ENCODE measurements at places on chromosomes 1 and 21.

GRCh38 chr1:151581451-151581850 is 30.4 kb upstream of the SNX27 start:
- no peak for DNase-seq

GRCh38 chr1:91700332-91700731 is 185.6 kb downstream of the TGFBR3 start:
- no peak for DNase-seq

DNA sequence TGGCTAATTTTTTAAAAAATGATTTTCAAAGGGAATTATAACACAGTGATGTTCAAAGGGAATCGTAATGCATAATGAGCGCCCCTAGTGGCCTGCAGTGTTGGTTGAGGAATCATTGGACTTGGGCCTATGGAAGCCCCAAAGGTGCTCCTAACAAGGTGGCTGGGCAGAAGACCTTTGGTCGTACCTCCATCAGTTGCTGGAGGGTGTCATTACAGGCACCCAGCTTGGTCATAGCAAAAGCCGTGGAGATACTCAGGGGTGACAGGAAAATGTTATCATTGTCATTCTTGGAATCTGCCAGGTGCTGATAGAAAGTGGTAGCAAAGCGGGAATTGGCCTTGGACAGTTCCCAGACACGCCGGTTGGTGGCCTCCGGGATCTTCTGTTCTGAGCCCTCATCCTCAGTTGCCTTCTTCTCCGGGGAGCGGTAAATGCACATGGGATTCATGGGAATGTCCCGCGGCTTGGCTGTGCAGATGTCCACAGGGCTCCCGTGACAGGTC is 2.7 kb downstream of the SERPINC1 start:
- DNase-seq: no peak

- DNase-seq: no peak
Measured at GRCh38 chr1:160657250-160657781, 10.5 kb upstream of the SLAMF1 start.

GRCh38 chr21:32064281-32064910 is 191.6 kb downstream of the HUNK start:
- no peak for DNase-seq

DNA sequence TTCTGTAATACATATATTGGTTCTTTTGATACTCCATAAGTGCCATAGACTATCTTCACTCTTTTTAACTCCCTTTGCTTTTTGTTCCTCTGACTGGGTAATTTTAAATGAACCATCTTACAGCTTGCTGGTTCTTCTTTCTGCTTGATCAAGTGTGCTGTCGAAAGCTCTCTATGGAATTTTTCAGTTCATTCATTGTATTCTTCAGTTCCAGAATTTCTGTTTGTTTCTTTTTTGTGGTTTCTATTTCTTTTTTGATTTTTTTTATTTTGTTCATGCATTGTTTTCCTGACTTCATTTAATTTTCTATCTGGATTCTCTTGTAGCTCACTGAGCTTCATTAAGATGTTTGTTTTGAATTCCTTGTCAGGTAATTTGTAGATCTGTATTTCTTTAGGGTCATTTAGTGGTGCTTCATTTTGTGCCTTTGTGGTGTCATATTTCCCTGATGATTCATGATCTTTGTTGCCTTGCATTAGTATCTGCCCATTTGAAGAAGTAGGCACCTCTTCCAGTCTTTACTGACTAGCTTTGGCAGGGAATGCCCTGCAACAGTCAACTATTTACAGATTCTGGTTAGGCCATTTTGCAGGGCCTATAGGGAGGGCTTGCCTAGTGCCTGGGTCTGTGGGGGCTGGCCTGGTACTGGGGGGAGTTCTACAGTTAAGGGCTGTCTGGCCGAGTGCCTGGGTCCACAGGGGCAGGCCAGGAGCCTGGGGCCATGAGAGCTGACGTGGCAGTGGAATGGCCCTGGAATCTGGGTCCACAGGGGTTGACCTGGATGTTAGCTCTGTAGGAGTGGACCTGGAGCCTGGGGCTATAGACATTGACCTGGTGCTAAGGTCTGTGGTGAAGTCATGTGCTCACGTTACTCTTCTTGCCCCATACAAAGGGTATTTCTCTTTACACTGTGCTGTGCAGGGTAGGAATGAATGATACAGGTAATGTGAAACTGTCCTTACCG is 89.7 kb downstream of the MAGI3 start:
- no peak for DNase-seq

GRCh38 chr1:167564612-167565270 is 11.2 kb upstream of the CREG1 start:
- no peak for DNase-seq

DNA sequence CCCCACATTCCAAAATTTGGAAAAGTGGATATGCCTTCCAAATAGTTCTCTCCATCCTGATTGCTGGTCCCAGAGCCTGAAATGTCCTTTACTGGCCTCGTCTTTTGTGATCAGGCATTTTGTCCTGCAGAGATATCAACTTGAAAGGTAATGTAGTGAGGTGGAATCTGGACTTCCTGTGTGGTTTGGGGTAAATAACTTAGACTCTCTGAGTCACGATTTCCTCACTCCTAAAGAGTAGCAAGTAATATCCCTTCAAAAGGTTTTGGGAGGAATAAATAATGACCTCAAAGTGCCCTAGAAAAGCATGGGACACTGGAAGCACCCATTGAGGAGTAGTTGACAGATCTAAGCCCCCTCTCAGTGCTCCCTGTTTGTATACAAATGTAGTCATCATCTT is 426.6 kb downstream of the OMA1 start:
- no peak for DNase-seq

DNA sequence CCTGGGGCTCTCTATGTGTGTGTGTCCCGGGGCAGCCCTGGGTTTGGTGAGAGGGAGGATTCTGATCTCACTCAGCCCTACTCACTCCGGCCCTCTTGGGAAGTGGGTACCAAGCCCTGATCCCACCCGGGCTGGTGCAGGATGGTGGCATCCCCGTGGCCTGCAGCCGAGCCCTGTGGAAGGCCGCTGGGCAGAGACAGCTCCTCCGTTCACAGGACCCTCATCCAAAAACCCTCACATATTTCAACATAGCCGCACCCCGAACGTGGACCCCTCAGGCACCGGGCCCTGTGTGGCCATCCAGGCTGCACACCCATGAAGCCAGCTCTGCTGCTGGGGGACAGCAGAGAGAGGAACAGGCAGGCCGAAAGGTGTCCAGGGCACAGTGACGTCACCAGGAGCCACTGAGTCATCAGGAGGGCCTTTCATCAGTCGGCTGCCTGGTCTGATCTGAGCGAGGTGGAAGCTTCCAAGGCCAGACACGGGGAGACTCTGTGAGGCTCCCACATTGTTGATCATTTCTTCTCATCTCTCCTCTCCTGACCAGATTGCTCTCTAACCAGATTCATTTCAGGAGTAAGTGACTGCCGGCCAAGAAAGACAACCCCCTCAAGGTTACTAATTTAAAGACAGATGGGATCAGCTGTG is 16.2 kb upstream of the GPR157 start:
- no peak for DNase-seq

- DNase-seq: no peak
Measured at GRCh38 chr1:7378346-7379130, 392.6 kb upstream of the VAMP3 start.

GRCh38 chr1:235888119-235888643 is 21.5 kb upstream of the LYST start:
- no peak for DNase-seq

GRCh38 chr1:45470306-45470798 is 20.6 kb downstream of the TESK2 start:
- DNase-seq: no peak

- DNase-seq: no peak
Measured at GRCh38 chr1:169250795-169251194, 116.8 kb downstream of the NME7 start.

DNA sequence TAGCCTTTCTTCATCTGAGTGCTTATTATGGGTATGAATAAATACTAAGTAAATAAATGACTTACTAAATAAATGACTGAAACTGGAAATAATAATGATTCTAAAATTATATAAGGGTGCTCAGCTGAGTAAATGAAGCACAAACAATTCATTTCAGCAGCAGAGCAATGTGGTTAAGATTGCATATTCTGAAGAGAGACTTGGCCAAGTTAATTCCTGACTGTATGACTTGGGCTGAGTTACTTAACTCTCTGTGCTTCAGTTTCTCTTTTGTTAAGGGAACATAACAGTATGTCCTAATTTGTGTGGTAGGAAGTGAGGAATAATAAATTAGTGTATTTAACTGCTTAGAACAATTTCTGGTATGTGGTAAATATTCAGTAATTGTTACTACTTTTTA is 19.1 kb downstream of the AGL start:
- no peak for DNase-seq

DNA sequence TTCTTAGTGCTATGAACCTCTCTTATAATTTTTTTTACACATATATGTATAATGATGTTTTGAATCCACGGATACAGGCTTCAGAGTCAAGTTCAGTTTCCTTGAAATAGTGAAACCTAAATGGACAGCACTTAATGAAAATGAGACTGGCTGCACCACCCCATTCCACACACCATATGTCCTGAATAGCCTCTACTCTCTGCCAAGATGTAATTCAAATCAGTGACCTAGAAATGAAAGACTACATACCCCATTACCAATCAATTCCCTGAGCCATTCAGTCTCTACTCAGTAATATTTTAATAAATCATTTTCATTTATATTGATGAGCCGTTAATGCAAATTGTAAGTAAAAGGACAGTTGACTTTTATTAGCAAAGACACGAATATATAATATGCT is 614.9 kb upstream of the TMPRSS15 start:
- DNase-seq: no peak

DNA sequence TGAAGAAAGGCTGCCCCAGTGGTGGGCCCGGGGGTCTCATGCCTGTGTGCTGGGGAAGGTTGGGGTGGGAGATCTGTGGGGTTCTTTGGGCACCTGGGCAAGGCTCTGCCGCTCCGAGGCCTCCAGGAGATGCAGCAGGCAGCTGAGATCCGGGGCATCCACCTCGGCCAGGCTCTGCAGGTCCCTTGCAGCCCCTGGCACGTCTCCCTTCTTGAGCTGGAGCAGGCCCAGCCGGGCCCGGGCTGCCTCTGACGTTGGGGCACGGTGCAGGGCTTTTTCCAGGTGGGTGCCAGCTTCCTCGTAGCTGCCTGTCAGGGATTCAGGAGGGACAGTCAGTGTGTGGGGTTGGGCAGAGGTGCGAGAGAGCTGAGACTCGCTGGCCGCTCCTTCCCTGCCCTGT is 11.4 kb upstream of the MMEL1 start:
- no peak for DNase-seq

DNA sequence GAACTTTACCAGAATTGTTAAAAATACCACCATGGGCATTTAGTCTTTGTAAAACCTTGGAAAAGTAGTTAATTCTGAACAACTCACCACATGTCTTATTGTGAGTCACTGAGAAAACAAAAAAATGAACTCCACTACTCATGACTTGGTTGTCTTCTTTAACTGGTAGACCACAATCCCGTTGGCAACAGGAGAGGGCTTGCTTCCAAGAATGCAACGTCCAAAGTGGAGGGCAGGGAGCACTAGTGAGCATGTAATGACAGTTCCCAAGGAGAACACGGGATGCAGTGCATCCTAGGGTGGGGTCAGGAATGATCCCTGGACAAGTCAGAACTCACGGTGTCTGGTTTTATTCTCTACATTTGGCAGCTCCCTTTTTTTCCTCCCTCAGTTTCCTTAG is 15.2 kb upstream of the HMCN1 start:
- DNase-seq: no peak
